ENCODE measurements at places on chromosomes 3 and 15.
A peak's percentile ranks its signal among the peaks of the same experiment; 100 is the strongest.

DNA sequence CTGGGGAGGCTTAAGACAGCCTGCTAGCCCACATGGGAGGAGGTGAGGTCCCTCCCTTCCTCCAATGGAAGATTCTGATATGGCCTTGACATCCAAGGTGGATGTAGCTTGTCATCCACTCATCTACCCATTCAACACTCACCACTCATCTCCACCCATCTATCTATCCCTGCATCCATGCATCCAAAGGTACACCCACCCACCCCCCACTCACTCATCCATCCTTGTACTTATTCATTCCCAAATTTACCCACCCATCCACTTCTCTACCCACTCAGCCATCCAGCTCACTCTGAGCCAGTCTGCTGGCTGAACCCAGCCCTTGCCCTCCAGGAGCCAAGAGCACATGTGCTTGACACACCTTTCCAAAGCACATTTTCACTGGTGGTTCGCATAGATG, 189.7 kb downstream of the TLE3 start:
- no peak for DNase-seq

DNA sequence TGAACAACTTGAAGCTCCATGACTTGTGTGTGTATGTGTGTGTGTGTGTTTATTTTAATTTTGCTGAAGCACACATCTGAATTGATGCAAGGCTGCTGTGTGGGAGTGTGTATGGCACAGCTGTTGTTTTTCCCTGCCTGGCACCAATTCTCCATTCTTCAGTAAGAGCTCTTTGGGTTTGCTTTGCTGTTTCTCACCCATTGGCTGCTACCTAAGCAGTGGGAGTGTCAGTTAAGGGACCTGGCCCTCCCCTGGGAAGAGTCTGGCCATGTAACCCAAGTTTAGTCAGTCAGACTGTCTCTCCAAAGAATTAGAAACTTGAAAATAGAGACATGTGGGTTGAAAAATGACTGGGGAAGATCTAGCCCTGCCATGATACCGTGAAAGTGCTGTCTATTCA, 126.2 kb upstream of the SYNPR start:
- no peak for DNase-seq

GRCh38 chr3:105367406-105368213, 901 bp downstream of the ALCAM start:
- peak; percentile 88 for DNase-seq

DNA sequence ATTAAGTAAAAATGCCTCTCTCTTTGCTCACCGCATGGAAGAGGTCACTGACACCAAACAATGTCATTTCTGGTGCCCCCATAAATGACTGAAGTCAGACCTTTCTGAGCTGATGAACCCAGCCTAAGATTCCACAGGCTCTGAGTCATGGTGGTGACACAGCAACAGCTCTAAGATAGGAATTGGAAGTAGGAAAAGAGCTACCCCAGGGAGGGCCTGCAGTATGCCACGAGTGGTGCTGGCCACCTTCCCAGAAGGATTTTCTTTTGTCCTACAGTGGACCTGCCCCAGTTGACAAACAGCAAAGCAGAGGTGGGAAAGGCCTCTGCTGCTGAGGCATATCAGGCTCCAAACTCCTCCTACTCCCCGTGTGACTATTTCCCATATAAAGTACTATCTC, 208.1 kb downstream of the MINAR1 start:
- no peak for DNase-seq

- no peak for DNase-seq
Observed at GRCh38 chr3:134327594-134327975, 46.7 kb downstream of the AMOTL2 start.

All from suppressor macrophage (primary cell).